NCI-H1048 (cell line): ENCODE measurements at places on chromosomes 11 and 22.

- no peak for DNase-seq
Observed at GRCh38 chr11:33635161-33635560, 65.5 kb downstream of the C11orf91 start.

DNA sequence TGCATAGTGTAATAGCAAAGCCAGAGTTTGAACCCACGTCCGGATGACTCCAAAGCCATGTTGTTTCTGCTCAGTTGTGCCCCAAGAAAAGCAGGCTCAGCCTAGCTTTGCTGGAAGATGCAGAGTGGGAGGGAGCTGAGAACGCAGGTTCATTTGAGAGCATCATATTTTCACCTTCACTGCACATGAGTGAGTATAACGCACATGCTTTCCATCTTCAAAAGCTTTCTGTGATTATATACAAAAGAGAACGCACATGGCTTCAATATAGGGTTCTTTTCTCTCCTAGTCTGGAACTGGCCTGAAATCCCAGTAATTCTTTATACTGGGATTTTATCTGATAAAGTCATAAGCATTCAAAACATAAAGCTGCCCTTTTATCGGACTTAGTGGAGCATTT is 385.5 kb upstream of the CADM1 start:
- DNase-seq, result no peak

- DNase-seq, result no peak
Observed at GRCh38 chr22:26990503-26991189, 333.3 kb downstream of the MIAT start.

GRCh38 chr11:83671289-83671688 is 385.1 kb upstream of the CCDC90B start:
- DNase-seq, result no peak

- no peak for DNase-seq
Observed at GRCh38 chr11:88801484-88802123, 264.2 kb downstream of the GRM5 start.

- DNase-seq, result no peak
Observed at GRCh38 chr11:91173701-91174100, 950.9 kb upstream of the CHORDC1 start.

DNA sequence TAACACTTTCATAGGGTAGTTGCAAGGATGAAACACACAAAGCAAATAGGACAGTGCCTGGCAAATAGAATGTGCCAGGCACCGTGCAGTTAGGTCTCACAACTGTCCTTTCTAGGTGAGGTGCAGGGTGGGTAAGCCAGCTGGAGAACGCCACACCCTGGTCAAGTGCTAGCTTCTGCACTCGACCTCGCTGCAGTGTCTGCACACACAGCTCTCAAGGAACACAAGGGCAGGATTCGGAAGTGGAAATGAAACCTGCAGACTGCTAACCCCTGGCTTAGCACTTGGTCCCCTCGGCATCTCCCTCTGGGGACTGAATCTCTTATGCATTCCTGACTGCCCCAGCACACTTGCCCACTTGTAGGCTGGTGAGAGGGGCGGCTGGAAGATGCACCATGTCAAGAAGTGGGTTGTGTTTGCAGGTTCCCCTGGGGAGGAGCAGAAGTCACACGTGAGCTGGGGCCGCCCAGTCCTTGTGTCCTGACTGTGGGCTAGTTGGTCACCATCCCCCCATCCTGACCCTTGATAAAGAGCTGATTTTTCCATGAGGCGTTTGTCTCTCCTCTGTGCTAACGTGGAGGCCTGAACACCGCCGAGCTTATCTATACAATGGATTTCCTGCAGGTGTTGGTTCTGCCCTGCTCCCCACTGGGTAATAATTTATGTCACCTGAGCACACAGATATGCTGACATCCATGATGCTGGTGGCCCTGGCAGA is 89.0 kb downstream of the MICAL2 start:
- DNase-seq, result no peak

DNA sequence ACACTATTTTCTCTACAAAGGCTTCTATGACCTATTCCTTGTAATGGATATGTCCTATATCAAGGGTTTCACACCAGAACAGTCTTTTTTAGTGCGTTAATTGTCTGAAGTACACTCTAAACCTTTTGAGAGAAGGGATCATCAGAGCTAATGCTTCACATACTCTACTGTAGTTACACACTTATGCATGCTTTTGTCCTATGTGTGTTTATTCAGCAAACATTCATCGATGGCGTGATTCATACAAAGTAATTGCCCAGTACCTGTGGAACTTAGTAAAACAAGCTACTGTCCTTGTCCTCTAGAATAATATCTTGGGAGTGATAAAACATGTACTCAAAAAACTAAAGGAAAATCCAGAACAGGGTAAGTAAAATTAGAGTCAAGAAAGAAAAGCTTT is 139.2 kb downstream of the GUCY1A2 start:
- no peak for DNase-seq
